ENCODE measurements at places on chromosomes 1 and 21.

GRCh38 chr1:29259802-29260441 is 23.6 kb downstream of the PTPRU start:
- no peak for DNase-seq

DNA sequence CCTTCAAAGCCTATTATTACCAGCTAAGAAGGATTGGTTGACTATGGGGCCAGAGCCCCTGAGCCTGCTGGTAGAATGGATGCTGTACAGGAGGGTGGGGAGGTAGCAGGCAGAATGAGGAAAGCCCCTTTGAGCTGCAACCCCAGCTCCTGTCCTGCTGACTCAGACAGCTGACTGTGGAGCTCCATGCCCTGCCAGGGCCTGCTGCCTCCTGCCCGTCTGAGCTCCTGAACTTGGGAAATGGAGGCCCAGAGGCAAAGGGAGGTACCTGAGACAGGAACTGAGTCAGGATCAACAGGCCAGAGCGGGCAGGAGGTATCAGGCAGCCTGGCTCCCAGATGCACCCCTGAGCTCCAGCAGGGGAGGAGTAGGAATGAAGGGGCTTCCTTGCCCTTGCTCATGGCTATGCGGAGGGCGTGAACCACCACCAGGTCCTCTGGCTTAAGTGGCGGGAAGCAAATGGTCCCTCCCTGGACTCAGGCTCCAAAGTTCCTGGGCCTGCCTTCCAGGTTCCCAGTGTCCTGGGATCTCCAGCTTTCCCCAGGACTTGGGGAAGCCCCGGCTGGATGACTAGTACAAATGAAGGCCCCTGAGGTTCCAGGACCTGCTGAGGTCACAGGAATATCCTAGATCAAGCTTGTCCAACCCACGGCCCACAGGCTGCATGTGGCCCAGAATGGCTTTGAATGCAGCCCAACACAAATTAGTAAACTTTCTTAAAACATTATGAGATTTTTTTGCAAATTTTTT is 3.9 kb upstream of the SFN start:
- no peak for DNase-seq

DNA sequence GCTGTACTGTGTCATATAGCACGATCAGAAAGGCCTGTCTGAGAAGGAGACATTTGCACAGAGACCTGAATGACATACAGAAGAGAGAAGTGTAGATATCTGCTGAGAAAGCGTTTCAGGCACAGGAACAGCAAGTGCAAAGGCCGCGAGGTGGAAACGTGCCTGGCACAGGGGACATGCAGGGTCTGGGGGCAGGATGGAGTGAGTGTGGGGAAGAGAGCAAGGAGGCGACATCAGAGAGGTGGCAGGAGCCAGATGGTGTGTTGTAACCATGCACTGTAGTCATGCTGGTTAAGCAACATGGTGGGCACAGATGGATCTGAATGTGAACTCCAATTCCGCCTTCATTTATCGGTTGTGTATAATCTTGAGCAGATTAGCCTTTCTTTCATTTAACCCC is 13.0 kb downstream of the KRTCAP2 start:
- no peak for DNase-seq

DNA sequence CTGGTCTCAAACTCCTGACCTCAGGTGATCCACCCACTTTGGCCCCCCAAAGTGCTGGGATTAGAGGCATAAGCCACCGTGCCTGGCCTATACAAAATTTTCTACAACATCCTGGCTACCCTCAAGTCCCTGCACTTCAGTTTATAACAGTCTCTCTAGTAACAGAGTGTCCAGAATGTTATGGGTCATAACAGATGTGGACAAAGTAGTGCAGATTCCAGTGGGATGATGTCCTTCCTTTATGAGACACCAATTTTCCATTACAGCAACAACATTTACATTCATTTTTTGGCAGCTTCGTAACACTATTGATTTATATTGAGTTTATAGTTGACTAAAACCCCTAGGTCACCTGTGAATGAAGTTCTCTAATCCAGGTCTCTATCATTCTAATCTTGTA is 429.4 kb upstream of the PTBP2 start:
- no peak for DNase-seq

GRCh38 chr1:211468595-211468994 is 23.4 kb downstream of the RD3 start:
- DNase-seq = no peak

GRCh38 chr1:211606914-211607753 is 28.2 kb upstream of the SLC30A1 start:
- DNase-seq = no peak

- no peak for DNase-seq
These were observed 5.1 kb downstream of the NAV1 start for GRCh38 chr1:201543871-201544642.

DNA sequence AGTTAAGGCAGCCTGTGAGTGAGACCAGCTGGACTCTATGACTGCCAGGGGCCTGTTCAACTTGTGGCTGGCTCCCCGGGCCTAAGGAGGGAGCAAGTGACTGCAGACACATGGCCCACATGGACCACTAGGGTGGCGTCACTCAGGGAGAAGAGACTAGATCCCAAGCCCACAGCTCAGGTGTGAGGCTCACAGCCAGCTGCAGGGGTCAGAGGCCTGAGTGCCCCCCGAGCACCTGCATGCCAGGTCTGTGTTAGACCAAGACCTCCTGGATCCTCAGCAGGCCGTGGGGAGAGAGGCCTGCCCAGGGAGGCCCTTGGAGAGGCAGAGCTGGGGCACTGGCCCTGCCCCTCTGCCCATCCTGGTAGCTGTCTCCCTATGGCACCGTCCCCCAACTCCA is 142.4 kb upstream of the RUNX3 start:
- no peak for DNase-seq

- no peak for DNase-seq
These were observed 9.1 kb downstream of the KDF1 start for GRCh38 chr1:26951216-26951615.

GRCh38 chr1:8202182-8202905 is 115.6 kb upstream of the SLC45A1 start:
- DNase-seq = no peak

GRCh38 chr1:76343356-76343755 is 268.8 kb downstream of the ST6GALNAC3 start:
- no peak for DNase-seq

DNA sequence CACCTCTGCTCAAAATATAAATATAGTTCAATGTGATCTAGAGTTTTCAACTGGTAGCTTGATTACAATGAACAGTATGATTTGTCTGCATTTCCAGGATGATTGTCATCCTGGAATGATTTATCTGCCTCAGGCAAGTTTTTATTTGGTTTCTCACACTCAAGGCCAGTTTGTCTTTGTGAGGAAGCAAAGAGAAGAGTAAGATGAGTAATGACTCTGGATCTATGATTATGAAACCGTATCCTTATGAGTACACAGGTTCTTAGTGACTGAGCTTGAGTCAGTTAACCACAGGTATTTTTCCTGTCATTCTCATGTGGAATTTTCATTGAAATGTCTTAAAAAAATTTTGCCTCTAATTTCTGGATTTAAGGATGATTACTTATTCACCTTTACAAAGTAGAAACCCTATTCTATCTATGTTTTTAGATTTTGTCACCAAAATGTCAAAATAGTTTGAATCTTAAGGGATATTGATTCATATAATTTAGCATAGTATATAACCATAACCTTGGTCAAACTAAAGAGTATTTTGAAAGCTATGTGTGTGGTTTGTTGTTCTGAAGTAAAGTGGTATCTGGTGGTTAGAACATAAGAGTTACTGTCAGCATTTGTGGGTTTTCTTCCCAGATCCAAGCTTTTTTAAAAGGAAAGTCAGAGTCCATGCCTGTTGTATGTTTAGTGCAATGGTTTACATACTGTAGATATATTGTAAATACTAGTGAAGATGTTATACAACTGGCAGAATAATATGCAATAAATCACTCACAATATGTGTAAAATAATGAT is 145.0 kb downstream of the RASAL2 start:
- no peak for DNase-seq

DNA sequence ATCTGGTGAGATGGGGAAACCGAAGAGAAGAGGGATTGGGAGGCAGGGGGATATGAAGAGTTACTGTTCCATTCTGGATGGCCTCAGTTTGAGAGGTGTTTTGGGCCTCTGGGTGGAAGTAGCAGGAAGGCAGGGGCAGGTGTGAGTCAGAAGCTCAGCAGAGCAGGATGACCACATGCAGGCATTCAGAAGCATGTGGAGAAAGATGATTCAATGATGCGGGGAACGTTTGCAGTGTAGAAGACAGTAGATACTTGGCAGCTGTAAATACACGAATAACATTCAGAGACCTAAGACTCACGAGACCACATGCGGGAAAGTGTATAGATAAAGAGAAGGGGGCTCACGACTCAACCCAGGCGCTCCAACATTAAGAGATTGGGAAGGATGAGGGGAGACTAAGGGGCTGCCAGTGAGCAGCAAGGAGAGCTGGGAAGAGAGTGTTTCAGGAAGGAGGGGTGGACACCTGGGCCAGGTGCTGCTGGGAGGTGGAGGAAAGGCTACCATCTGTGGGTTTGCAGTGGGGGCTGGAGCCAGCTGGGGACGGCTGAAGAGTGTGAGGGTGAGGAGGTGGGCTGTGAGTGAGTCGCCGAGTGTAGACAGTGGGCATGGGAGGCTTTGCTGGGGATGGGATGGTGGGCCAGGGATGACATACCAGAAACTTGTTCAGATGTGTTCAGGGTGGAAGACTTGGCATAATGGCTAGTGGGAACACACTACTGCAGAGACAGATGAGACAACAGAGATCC is 5.8 kb upstream of the EPS8L3 start:
- DNase-seq = no peak

GRCh38 chr1:109314795-109315194 is 8.0 kb upstream of the MYBPHL start:
- no peak for DNase-seq

DNA sequence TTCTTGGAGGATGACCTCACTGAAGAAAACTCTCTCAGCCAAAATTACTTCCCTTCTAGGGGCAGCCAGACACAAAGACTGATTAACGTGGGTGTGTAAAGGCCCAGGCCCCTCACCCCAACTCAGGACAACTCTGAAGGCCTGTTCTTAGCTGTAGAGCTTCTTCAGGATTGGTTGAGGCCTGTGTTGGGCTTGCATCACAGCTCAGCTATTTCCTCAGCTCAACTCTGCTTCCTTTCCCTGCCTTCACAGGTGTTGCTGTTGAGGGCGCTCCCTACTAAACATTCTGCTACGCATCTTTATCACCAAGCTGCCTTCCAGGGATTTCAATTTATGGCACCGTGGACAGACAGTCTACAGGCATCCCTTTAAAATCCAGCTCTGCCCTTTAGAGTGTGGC is 36.8 kb downstream of the MAB21L3 start:
- DNase-seq = no peak

DNA sequence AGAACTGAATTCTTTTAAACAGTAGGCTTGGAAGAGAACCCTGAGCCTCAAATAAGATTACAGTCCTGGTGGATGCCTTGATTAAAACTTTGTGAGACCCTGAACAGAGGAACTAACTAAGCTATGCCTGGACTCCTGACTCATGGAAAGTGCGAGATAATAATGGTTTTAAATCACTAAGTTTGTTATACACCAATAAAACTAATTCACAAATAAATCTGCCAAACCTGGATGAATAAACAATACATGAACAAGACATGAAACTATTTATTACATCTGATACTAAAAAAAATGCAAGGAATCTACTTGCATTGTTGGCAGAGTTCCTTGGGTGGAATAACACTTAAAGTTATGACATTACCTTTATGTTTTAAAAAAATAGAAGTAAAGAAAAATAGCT is 118.4 kb downstream of the PIGK start:
- no peak for DNase-seq

DNA sequence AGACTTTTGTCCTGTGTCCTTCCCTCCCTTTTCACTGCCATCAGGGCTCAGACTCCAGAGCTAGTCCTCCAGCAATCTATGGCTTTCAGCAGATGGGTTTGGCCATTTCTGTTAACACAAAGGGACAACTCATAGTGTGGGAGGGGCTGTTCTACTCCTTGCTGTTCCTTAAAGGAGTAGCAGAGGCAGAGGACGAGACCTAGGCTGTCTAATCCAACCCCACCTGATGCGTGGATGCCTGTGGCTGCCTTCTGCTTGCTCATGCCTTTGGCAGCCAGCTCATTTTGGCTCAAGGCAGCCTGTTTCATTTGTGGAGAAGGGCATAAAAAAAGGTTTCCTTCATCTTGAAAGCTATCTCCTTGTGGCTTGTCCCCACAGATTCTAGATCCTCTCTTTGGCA is 27.0 kb downstream of the MFSD2A start:
- no peak for DNase-seq

GRCh38 chr1:42146626-42147320 is 6.4 kb upstream of the GUCA2B start:
- peak; percentile 55 for DNase-seq

- DNase-seq = no peak
These were observed 166.7 kb downstream of the GALNT2 start for GRCh38 chr1:230233786-230234185.

GRCh38 chr1:56395776-56396175 is 183.6 kb downstream of the PLPP3 start:
- DNase-seq = no peak

All from right renal cortex interstitium (tissue), 3 donors.